ENCODE measurements at places on chromosomes 1 and 21. TPM values are rescaled to one million over a fixed set of nuclear protein-coding genes. Genes with fewer than 3 reads are reported as not detected.

Gene FCRL1
- total RNA-seq = not detected

Gene NUAK2
- total RNA-seq = 35.2 TPM

Gene FAM72C
- total RNA-seq = 5.8 TPM

Gene TMEM61
- 0.33 TPM for total RNA-seq

Gene OR2L2
- total RNA-seq = not detected

Gene PAQR7
- 5.3 TPM for total RNA-seq

Gene PLA2G4A
- 12.0 TPM for total RNA-seq

Gene NBPF6
- total RNA-seq = not detected

Gene ZYG11B
- total RNA-seq = 5.7 TPM

Gene CLCA2
- total RNA-seq = not detected

Gene FCGR2B
- not detected for total RNA-seq

Gene ST6GALNAC3
- total RNA-seq = 0.47 TPM

Gene F13B
- total RNA-seq = 0.08 TPM

Gene NEGR1
- not detected for total RNA-seq

Gene SDF4
- 133 TPM for total RNA-seq

Gene NBPF26
- total RNA-seq = 3.8 TPM

Gene LIN28A
- not detected for total RNA-seq

Gene COL6A1
- total RNA-seq = 18.8 TPM

Gene GBP5
- 0.03 TPM for total RNA-seq
